Progenitor cell of endocrine pancreas (in vitro differentiated cells): ENCODE measurements at places on chromosomes 4 and X. TPM values are rescaled to one million over a fixed set of nuclear protein-coding genes. Genes with fewer than 3 reads are reported as not detected.

ITIH6 gene
- total RNA-seq: not detected in 2 replicates

ARHGAP36 gene
- total RNA-seq: 0.36 and 0.42 TPM in 2 replicates

F8A3 gene
- 4.6 and 5.2 TPM in 2 replicates for total RNA-seq

FMR1NB gene
- total RNA-seq: not detected in 2 replicates

NDNF gene
- total RNA-seq: 0.34 and 0.67 TPM in 2 replicates

ARHGEF38 gene
- 1.6 and 1.8 TPM in 2 replicates for total RNA-seq

TSPAN7 gene
- total RNA-seq: 21.1 and 21.8 TPM in 2 replicates

SORCS2 gene
- 2.2 and 2.9 TPM in 2 replicates for total RNA-seq

KCND1 gene
- 8.0 and 8.2 TPM in 2 replicates for total RNA-seq

BANK1 gene
- 0.51 and 0.79 TPM in 2 replicates for total RNA-seq

DEFB131A gene
- not detected in 2 replicates for total RNA-seq

NPY2R gene
- total RNA-seq: not detected in 2 replicates

SYN1 gene
- 5.3 and 6.7 TPM in 2 replicates for total RNA-seq

PABPC1L2B gene
- total RNA-seq: not detected in 2 replicates

SLC49A3 gene
- total RNA-seq: 12.9 and 13.1 TPM in 2 replicates

PITX2 gene
- 5.3 and 7.4 TPM in 2 replicates for total RNA-seq

GC gene
- total RNA-seq: 154 and 168 TPM in 2 replicates

TMPRSS11F gene
- not detected in 2 replicates for total RNA-seq

SCRG1 gene
- total RNA-seq: not detected in 2 replicates

SSX3 gene
- total RNA-seq: not detected in 2 replicates

BMX gene
- not detected in 2 replicates for total RNA-seq

GAGE2A gene
- not detected in 2 replicates for total RNA-seq

ARSJ gene
- 0.46 and 0.75 TPM in 2 replicates for total RNA-seq

DUSP21 gene
- total RNA-seq: not detected in 2 replicates

CXCL3 gene
- total RNA-seq: 1.7 and 1.8 TPM in 2 replicates

UVSSA gene
- total RNA-seq: 32.5 and 39.5 TPM in 2 replicates

COX7B gene
- total RNA-seq: 163 and 178 TPM in 2 replicates

ASB9 gene
- total RNA-seq: 1.6 and 2.7 TPM in 2 replicates
